Activated naive CD8-positive, alpha-beta T cell treated with anti-CD3 and anti-CD28 coated beads, Interleukin-2, amount 10 ng/mL, durations not matched to agents 7 days and 5 days (primary cell): ENCODE measurements at places on chromosomes 4 and X. TPM values are rescaled to one million over a fixed set of nuclear protein-coding genes. Genes with fewer than 3 reads are reported as not detected.

The PHKA2 gene
- total RNA-seq, result 31.0 TPM

- H3K4me1 ChIP-seq, result peaks cover 8% of the 10 kb centered on the region
- H3K36me3 ChIP-seq, result peaks cover 9% of the 10 kb centered on the region
- no peak overlapping the region for H3K4me3 ChIP-seq
- H3K27ac ChIP-seq, result no peak overlapping the region
Observed at GRCh38 chr4:56348576-56348975, 38.7 kb downstream of the AASDH start.

GRCh38 chr4:96775501-96775900, 935.6 kb downstream of the PDHA2 start:
- H3K4me3 ChIP-seq, result no peak overlapping the region
- H3K36me3 ChIP-seq, result no peaks in the 10 kb centered on the region
- no peak for DNase-seq
- no peak overlapping the region for H3K27ac ChIP-seq

GRCh38 chr4:11590132-11590531, 161.4 kb upstream of the HS3ST1 start:
- no peak for DNase-seq
- no peaks in the 10 kb centered on the region for H3K4me1 ChIP-seq
- peaks cover 2% of the 10 kb centered on the region for H3K27me3 ChIP-seq
- H3K27ac ChIP-seq, result no peak overlapping the region

DNA sequence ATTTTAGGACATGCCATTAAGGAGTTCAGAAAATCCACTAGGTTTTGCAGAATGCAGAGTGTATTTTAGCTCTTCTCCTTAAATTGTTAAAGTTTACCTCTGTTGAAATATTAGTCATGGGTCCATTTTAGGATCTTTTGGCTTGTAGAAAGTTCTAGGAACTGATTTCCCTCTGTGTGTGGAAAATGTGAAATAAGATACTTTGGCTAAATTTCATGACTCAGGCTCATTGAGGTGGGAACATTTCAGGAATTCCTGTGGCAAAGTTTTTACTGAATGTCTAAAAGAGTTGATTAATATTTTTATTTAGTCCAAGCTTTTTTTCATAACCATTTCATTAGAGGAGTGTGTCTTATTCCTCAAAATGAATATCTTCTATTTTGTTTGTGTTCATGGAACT, 7.0 kb downstream of the FHIP1A start:
- no peak for DNase-seq
- no peaks in the 10 kb centered on the region for H3K36me3 ChIP-seq
- H3K27me3 ChIP-seq, result peaks cover 34% of the 10 kb centered on the region
- H3K27ac ChIP-seq, result no peak overlapping the region
- H3K4me3 ChIP-seq, result no peak overlapping the region

DNA sequence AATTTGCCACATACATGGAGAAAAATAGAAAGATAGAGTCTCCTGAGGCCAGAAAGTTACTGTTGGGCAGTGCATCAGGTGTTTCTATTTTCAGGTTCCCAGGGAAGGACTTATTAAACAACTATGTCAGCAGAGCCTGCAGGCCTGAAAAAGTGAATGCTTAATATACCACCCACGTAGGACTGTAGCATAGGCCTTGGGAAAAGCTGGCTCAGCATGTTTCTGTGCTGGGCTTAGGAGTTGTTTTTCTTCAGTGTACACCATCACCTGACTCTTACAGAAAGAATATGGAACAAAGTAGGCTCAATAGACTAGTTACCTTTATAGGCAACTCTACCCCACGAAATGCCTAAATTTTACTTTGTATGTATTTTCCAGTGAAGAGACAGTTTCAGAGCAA, 1385.9 kb downstream of the FAM133A start:
- H3K27ac ChIP-seq, result no peak overlapping the region
- no peaks in the 10 kb centered on the region for H3K27me3 ChIP-seq
- H3K36me3 ChIP-seq, result no peaks in the 10 kb centered on the region

GRCh38 chr4:163548481-163549243, 54.2 kb downstream of the TMA16 start:
- DNase-seq, result no peak
- H3K36me3 ChIP-seq, result no peaks in the 10 kb centered on the region
- no peak overlapping the region for H3K4me3 ChIP-seq
